Stimulated activated CD4-positive, alpha-beta T cell treated with anti-CD3 and anti-CD28 coated beads, Interleukin-2, amount 100 ng/mL, for 24 hours (primary cell): ENCODE measurements at places on chromosomes 2 and 18.

- no peak for DNase-seq
These were observed 303.2 kb upstream of the MC4R start for GRCh38 chr18:60675801-60676200.

GRCh38 chr2:134271758-134272157, 17.9 kb downstream of the MGAT5 start:
- no peak for DNase-seq

- no peak for DNase-seq
These were observed 364.7 kb downstream of the XIRP2 start for GRCh38 chr2:167253025-167253424.

- DNase-seq = no peak
These were observed 324.0 kb downstream of the IRS1 start for GRCh38 chr2:226475650-226476049.

GRCh38 chr18:74139888-74140287, 7.7 kb downstream of the FBXO15 start:
- peak; percentile 56 for DNase-seq

GRCh38 chr2:235587202-235587601, 93.4 kb downstream of the AGAP1 start:
- DNase-seq = no peak

- DNase-seq = no peak
These were observed 79.4 kb upstream of the SRD5A2 start for GRCh38 chr2:31660165-31660564.

DNA sequence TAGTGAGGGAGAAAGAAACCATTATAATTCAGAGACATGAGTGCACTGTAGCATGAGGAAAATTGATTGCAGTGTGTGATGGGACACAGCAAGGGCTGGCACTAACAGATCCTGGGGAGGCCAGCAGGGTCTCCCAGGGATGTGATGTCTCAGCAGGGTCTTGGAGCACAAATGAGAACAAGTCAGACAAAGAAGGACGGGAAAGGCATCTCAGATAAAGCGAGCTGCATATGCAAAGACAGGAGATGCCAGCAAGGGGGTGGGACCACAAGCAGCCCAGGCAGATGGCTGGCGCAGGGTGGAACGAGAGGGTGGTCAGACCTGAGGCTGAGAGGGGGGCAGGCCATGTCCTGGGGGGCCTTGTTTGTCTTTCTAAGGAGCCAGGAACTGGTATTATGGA, 102.6 kb upstream of the DLX2 start:
- no peak for DNase-seq

DNA sequence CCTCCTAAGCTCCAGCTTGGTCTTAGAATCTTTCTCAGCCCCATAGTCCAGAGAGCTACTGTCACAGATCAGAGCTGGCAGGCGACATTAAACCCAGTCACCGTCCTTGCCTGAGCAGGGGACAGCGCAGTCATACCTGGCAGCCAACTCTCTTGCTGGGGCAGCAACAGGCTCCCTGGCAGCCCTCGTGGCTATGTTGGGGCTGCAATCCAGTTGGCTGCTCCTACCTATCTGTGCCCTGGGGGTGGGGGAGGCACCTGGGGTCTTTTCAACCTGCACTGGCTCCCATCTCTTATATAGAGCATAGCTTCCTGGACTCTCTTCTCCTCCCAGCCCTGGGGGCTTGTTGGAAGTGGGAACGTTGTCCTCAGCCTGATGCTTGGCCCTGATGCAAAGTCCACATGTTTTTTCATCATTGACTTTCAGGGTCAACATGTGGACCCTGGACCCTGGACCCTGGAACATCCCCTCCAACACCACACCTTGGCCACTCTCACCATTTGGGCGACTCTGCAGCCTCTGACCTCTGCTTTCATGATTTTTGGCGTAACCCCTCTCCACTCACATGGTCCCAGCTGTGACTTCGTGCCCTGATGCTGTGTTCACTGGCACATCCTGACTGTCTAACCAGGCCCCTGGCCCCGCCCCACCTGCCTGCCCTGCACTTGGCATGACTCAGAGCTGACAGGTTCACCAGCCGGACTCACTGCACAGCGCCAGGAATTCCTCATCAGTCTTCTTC, 45.6 kb downstream of the ATOH8 start:
- peak; percentile 13 for DNase-seq

GRCh38 chr2:230668939-230669303, 43.7 kb upstream of the CAB39 start:
- DNase-seq = no peak

DNA sequence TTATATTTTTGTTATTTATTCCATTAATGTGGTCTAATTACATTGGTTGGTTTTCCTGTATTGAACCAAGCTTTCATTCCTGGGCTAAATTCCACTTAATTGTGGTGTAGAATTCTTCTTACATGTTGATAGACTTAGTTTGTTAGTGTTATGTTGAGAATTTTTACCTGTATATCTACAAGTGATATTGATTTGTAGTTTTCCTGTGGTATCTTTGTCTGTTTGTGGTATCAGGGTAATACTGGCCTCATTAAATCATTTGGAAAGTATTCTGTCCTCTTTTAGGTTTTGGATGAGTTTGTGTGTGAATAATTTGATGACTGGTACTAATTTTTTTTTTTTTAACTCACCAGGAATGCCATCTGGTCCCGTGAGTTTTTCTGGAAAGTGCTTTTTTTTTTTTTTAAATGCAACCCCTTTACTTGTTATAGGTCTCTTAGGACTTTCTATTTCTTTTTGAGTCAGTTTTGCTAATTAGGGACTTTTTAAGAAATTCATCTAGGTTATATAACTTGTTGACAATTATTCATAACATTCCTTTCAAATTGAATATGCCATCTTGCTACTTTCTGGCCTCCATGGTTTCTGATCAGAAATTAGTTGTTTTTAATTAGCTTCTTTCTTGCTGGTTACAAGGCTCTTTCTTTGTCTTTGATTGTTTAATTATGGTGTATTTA, 232.8 kb downstream of the CCDC85A start:
- no peak for DNase-seq

- DNase-seq = no peak
These were observed 1.3 kb downstream of the USP34 start for GRCh38 chr2:61469424-61470121.

- no peak for DNase-seq
These were observed 207.0 kb upstream of the VWC2L start for GRCh38 chr2:214203744-214204289.

- no peak for DNase-seq
These were observed 18.8 kb upstream of the RHOB start for GRCh38 chr2:20427931-20428526.

GRCh38 chr2:109134741-109135358, 5.8 kb downstream of the SH3RF3 start:
- DNase-seq = no peak

- DNase-seq = no peak
These were observed 16.4 kb upstream of the NFU1 start for GRCh38 chr2:69453475-69454129.

- DNase-seq = no peak
These were observed 12.2 kb downstream of the IWS1 start for GRCh38 chr2:127514076-127514475.
